ENCODE measurements at places on chromosomes 11 and 22.
A peak's percentile ranks its signal among the peaks of the same experiment; 100 is the strongest.

DNA sequence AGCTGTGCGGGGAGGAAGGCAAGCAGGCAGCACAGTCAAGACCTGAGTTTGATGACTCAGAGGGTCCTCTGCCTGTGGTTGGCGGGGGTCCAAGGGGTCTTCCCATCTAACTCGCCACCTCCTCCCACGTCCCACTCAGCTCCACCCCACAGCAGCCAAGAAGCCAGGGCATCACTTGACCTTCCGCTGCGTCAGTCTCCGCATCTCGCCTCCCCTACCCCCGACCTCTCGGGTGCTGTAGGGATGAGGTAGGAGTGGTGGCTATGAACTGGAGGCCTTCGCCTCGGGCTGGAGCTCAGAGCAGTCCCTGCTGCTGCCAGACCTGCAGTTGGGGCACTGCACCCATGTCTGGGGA, 90.6 kb downstream of the CDKN1C start:
- DNase-seq = peak; percentile 27

- no peak for DNase-seq
Observed at GRCh38 chr11:73196576-73196975, 21.5 kb upstream of the P2RY2 start.

DNA sequence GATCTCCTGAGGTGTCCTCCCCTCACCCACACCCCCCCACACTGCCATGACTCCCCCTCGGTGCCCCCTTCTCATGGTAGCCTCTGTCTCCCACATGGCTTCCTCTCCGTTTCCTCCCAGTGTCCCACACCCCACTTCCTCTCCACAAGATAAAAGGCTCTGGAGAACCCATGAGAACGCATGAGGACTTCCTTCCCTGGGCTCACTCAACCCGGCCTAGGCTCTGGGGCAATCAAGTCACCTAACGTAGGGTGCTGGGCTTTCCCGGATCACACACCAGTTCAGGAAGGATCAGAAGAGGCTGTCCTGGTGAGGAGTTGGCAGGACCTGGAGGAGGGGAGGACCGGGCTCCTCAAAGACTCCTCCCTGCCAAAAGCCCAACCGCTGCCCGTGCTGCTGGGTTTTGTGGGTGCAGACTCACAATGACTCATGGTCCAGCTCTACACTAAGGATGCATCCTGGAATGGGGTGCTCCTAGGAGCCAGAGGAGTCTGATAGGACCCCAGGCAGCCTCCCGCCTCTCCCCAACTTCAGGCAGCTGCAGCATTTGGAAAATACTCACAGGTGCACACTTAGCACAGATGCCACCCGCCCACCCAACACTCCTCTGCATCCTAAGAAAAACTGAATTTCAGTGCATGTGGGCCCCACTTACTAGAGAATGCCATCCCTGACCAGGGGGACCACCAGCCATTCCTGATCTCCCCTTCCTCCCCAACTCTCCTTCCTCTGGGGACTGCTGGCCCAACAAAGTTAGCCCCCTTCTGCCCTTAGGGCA, 21.0 kb downstream of the SLC22A12 start:
- DNase-seq = no peak

GRCh38 chr22:29163808-29164207, 41.9 kb upstream of the EMID1 start:
- DNase-seq = no peak

- DNase-seq = no peak
Observed at GRCh38 chr11:10305262-10305963, 540 bp downstream of the ADM start.

DNA sequence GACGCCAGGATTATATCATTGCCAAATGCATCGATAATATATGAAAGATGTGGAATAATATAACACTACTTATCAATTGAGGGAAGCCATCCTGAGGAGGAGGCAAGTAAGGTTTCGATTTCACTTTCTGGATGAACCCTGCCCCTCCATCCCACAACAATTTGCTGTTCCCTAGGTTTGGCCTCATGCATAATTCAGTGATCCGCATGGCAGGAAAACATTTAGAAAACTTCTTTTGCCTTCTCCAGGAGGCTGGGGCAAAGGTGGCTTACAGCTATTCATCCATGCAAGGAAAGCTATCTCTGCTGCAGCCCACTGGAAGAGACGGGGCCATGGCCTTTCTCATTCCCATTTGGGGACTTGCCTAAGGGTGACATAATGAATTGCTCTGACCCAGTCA, 489.4 kb upstream of the CADM1 start:
- no peak for DNase-seq
